ENCODE measurements at places on chromosomes 13 and 19. TPM values are rescaled to one million over a fixed set of nuclear protein-coding genes. Genes with fewer than 3 reads are reported as not detected.

FFAR2 gene
- total RNA-seq = not detected

KASH5 gene
- not detected for total RNA-seq

USF2 gene
- total RNA-seq = 112 TPM

IGFL3 gene
- 0.21 TPM for total RNA-seq

SF3A2 gene
- total RNA-seq = 69.3 TPM

GPR183 gene
- total RNA-seq = not detected

WDR88 gene
- total RNA-seq = not detected

BCL2L12 gene
- 66.3 TPM for total RNA-seq

S1PR4 gene
- total RNA-seq = 0.12 TPM

OR7D2 gene
- not detected for total RNA-seq

GARIN5A gene
- total RNA-seq = 2.3 TPM

LAIR1 gene
- not detected for total RNA-seq

HIF3A gene
- not detected for total RNA-seq

PPM1N gene
- 8.3 TPM for total RNA-seq

DACH1 gene
- not detected for total RNA-seq

ZNF302 gene
- 17.1 TPM for total RNA-seq

UBL5 gene
- 421 TPM for total RNA-seq

CCDC70 gene
- total RNA-seq = not detected
